ENCODE measurements at places on chromosomes 2 and 18.

DNA sequence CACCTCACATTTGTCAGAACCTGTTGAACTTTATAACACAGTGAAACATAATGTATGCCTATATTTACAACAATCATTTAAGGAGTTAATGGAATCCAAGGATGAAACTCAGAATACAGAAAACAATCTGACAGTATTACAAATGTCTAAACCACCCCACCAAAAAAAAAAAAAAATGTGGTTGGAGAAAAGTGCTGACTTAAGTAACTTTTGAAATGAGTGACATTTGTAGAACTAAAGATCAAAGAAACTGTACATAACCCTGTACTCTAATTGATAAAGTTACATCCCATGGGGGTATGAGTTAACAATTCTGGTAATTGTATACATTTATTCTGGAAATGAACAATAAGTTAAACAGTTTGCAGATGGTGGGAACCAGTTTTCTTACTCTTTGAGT lies 372.1 kb upstream of the TMEFF2 start:
- no peak for DNase-seq

- no peak for DNase-seq
Measured at GRCh38 chr18:10291568-10291981, 162.9 kb upstream of the APCDD1 start.

- DNase-seq = no peak
Measured at GRCh38 chr2:216492597-216493333, 5.9 kb upstream of the RPL37A start.

GRCh38 chr2:23385748-23386338 lies 864 bp downstream of the KLHL29 start:
- DNase-seq = no peak

DNA sequence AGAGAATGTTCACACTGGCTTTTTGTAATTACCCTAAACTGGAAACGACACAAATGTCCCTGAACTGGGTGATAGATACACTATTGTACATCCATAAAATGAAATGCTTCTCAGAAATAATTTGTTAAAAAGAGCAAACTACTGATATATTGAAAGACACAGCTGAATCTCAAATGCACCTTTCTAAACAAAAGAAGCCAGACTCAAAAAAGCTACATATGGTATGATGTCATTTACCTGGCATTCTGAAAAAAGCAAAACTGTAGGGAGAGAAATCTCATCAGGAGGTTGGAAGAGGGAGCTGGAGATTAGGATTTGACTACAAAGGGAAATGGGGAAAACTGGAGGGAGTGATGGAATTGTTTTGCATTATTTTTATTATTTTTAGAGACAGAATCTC lies 12.0 kb downstream of the SLC38A11 start:
- DNase-seq = no peak

DNA sequence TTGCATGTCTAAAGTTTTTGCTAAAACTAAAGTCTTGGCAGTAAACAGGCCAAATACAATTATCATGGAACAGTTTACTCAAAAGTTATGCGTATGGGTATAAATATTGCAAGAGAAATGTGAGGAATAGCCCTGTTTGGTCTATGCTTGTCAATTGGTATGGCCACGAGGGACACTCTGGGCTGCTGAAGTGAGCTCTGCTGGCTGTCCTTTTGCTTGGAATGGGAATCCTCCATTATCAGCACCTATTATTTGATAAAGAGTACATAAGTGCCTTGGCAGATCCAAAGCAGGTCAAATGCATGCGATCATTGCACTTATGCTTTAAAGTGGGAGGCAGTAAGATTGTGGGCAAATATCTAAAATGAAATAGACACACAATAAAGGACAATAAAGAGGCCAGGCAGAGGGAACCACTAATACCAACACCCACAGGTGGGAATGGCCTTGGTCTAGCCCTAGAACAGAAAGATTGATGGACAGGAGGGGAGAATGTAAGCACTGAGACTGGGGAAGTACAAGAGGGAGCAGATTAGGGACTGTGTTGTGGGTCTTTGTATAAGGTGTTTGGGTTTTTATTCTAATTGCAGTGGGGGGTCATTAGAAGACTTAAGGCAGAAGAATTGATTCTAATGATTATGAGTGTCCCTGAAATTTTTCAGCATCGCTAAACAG lies 60.0 kb upstream of the NOSTRIN start:
- no peak for DNase-seq

DNA sequence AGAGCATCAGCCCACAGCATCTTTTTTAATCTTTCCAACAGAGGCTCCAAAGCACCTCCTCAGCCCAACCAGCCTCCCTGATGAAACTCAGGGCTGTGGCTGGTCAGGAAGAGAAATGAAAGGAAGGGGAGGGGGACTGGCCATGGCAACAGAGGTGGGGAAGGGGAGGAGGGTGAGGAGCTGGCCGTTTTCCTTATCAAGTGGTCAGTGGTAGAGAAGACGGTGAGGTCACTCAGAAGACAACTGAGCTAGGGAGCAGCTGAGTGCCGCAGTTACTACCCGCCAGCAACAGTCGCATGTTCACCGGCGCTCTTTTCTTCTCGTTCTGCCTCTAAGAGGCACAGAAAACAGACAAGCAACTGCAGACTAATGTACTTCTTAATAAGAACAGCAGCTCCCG lies 97.4 kb downstream of the AFF3 start:
- no peak for DNase-seq

DNA sequence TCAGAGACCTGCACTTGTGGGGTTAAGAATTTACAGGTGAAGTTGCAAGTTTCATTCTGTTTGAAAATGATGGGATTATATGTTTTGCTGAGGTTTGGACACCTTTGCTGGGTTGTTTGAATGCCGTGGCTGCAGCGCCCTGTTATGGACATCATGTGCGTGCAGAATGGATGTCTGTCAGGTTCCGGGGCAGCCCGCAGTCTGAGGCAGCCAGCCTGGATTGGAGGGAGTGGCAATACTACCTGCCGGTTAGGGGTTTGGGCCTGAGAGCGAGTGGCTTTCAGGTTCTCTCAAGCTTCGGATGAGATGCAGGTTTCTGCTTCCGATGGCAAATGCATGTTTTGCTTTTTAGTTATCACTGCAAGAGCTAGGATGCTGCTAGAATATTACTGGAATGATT lies 1.1 kb downstream of the CASP8 start:
- DNase-seq = peak; percentile 48

DNA sequence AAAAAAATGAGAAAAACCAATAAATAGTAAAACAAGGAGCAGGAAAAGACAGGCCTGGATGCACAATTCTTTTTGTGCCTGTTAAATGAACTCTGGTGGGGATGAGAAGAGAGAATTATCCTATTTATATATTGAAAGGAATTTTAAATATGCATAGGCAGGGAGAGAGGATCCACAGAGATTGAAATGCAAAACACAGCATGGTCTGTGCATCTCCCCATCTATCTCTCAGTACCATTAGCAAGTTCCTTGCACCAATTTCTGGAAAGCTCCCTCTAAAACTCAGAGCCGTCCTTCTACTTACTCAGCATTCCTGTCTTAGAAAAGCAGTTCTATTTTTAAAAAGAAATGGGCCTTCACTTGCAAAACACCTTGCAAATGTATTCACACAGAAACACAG lies 502.3 kb upstream of the KLHL29 start:
- no peak for DNase-seq

DNA sequence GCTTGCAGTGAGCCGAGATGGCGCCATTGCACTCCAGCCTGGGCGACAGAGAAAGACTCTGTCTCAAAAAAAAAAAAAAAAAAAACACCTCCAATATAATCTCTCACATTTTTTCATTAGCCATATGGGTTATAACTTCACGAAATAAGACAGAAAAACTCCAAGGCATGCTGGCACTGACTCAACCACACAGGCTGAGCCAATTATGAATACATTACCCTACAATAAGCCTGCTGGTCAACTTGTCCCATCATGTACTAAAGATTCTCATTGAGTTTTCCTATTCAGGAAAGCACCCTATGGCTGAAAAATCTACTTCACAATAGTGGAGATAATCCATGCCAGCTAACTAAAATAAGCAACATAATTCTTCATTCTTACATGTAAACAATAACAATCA lies 12.8 kb upstream of the MAP3K20 start:
- DNase-seq = no peak

GRCh38 chr2:17104454-17104853 lies 413.8 kb downstream of the RAD51AP2 start:
- no peak for DNase-seq

GRCh38 chr2:3608373-3609278 lies 13.7 kb downstream of the COLEC11 start:
- no peak for DNase-seq

GRCh38 chr18:21012308-21012707 lies 99.3 kb downstream of the ROCK1 start:
- DNase-seq = no peak

- DNase-seq = no peak
Measured at GRCh38 chr18:2522112-2522511, 49.2 kb downstream of the METTL4 start.

DNA sequence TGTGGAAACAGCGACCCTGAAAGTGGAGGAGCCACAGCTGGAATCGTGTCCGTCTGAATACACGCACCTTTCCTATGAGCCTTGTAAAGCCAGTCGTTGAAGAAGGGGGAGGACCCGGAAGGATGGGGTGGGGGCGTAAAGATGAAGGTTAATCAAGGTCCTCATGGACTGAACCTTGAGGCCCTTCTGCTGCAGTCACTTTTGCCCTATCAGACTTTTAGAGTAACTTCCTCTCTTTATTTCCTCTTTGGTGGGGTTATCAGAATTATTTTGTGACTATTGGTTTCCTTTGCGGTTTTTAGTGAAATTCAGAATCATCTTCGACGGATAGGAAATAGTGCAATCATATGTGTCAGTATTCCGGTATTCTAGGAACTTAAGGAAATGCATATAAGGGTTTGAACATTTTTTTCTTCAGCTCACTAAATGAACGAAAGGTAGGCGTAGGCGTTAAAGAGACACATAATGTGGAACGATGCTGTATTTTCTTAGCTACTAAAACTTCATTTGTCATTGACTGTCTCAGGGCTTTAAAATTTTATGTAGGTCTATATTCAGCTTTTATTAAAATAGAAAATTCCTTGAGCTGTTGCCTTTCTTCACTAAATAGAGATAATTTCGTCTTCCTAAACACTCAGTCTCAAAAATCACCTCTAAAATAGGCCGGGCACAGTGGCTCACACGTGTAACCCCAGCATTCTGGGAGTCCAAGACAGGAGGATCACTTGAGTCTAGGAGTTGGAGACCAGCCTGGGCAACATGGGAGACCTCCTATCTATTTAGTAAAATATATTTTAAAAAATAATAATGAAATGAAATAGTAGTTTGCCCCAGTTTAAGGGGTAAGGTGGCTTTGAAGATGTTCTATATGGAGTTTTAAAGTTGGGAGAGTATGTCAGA lies 1.4 kb upstream of the YES1 start:
- DNase-seq = no peak

DNA sequence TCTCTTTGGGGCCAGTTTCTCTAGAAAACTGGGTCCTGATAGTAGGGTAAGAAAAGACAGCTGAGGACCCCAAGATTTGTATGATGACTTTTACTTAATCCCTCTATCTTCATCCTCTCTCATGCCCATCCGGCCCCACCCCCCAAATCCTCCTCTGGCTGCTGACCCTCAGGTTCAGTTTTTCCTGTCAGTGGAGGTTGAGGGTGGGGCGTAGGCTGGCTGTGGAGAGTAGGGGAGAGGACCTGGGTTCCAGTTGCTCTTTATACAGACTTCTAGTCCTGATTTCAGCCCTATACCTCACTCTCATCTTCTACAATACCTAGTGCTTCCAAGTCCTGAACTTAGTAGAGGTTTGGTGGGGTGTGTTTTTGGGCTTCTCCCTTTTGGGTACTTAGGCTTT lies 28.4 kb downstream of the PLEKHA3 start:
- DNase-seq = no peak

DNA sequence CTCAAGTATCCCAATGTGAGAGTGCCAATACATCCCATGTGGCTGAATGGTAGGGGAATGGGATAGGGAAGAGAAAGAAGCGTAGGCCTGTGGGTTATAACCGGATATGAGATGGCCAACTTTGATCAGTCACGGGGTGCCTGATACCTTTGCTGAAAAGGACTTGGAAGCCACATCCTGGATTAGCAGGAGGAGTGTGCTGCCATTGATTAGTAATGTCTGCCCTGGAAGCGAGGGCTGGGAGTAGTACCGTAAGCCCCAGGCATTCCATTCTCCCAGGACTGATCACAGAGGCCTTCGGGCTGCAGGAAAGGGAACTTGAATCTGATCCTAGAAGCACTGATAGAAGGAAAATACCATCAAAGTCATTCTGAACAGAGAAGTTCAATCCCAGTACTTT lies 218.5 kb downstream of the TFCP2L1 start:
- no peak for DNase-seq

- DNase-seq = peak; percentile 73
Measured at GRCh38 chr2:72770879-72771461, 54.9 kb downstream of the EXOC6B start.

GRCh38 chr2:9160732-9161131 lies 45.9 kb upstream of the ASAP2 start:
- DNase-seq = no peak

DNA sequence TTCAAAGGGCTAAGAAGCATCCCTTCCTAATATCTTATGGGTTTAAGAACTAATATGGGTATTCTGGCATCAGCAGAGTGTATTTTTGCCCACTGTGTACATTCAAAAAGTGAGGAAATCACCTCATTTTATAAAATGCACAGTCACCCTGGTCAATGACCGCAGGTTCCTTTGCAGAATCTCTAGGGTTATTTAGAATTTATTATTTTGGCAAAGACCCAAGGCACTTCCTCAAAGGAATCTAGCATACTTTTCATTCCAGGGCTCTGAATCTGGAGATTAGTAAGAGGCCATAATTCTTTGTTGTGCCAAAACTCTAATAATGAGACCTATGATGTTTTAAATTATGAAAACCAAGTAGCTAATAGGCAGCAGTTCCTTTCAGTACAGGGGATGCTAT lies 27.2 kb upstream of the CDH2 start:
- DNase-seq = peak; percentile 61

DNA sequence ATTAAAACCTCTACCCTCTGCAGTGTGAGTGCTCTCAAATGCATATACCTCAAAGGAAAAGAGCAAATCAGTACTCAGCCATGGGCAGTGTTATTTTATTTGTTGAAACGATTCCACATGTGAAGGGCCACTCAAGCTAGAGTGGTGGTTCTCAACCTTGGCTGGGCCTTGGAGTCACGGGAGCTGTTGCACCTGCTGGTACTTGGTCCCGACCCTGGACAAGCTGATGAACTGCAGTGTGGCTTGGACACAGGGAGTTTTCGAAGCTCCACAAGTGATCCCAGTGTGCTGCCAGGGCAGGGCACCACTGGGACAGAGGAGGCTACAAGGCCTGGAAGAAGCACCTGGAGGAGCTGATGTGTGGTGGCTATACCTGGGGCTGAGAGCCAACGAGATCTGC lies 19.7 kb downstream of the GNLY start:
- DNase-seq = no peak

DNA sequence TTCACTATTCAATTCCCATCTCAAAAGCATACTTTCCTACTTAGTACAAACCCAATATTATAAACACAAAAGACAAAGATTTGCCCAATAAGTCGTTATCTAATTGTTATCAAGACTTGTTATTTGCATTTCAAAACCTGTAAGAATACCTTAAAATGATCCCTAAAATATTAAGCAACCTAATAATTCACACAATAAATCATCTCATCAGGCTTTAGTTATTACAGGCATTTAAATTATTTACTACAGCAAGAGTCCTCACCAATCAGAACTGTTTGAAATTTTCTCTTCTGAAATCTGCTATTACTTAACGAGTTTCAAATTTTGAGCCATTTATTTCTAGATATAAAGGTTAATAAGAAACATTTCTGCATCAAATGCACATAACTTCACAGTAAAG lies 1.6 kb downstream of the CCDC88A start:
- peak; percentile 8 for DNase-seq

GRCh38 chr2:169513926-169514325 lies 4.4 kb downstream of the KLHL41 start:
- DNase-seq = no peak

- DNase-seq = no peak
Measured at GRCh38 chr18:56127322-56128099, 510.9 kb downstream of the TXNL1 start.
